DMS79 treated with DMSO at 0.1 percent for 48 hours (cell line): ENCODE measurements at places on chromosomes 5 and 9.

GRCh38 chr9:32590898-32591297, 17.9 kb upstream of the NDUFB6 start:
- DNase-seq, result no peak

DNA sequence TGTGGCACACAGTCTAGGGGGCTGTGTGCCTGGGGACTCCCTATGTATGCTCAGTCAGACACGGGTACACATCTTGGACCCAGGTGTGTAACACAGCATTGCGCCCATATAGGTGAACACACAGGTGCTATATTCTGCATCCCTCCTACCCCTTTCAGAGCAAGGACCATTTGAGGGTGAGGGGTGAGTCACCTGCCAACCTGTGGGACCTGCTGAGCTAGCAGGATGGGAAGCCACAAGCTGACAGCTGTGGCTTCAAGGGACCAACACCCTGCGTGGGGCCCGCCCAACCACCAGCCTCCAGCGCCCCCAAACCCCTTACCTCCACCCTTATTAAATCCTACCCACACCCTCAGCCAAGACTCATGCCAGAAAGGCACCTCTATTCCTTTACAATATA, 14.6 kb upstream of the AQP7 start:
- no peak for DNase-seq

DNA sequence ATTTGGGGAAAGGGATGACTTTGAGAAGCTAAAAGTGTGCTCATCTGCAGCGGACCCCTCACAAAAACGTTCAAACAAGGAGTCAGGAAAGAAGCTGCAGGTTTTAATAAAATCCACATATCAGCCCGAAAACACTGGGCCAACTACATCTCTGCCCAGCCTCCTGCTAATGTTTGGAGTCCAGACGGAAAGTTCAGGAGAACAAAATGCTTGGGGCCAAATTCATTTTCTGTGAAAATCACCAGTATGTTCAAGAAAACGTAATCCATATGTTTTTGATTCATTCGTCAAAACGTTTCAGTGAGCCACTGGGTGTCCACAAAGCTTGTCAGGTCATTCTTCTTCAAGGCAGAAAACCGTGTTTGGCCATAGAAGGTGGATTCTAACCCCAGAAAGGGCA, 87.5 kb upstream of the GAS1 start:
- DNase-seq, result no peak

DNA sequence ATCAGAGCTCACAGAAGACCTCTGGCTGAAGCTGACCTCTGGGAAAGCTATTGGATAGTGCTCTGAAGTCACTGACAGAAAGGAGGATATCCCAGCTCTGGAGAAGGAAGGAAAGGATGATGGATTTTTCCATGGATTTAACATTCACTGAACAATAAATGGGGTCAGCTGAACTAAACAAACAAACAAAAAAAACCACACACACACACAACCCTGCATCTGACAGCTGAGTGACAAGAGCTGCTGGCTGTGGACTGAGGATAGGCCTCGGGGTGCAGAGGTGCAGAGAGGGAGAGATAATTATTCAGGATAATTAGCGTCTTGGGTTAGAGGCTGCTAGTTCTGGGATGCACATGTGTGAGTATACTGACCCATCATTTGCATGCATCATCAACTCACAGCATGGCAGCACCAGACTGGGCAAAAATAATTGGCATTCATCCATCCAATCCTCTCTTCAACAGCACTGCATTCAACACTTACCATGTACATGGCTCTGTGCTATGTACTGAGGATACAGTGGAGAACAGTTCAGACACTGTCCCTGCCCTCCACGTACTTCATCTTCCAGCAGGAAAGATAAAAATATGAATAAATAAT, 131.4 kb upstream of the TRIM32 start:
- DNase-seq, result no peak

GRCh38 chr5:171445644-171446516, 26.4 kb downstream of the FGF18 start:
- DNase-seq, result no peak

DNA sequence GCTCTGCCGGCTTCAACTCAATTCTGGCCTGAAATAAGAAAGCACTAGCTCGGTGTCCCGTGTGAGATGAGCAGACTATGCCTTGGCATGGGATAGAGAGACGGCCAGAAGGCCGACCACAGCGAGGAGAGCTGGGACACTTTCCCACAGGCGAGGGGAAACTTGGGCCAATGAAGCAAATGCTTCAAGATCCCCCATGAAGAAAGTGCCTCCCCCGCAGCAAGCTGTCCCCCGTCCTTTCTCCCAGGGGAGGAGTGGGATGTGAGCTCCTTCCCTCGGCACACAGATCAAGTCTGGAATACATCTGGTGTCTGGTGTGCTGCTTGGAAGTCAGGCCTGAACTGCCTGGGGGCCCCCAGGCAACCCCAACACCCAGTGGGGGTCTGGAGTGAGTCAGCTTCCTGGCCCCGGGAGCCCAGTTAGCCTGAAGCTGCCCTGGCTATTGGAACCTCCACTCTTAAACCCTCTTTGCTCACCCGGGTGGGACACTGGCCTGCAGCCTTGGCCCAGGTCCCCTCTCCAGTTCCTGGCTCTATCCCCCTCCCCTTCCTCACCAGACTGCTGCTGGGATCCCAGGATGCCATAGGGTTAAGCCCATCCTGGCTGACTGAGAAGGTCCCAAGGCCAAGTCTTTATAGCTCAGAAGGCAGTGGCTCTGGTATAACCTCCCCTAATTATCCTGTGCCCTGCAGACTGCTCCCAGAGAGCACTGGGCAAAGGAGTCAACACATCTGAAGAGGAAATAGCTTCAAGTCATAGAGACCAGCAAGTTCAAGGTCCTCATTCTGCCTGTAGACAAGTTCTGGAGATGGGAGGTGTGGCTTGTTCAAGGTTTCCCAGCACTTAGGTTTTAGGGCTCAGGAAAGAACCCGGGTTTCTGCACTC, 205.3 kb downstream of the TTLL11 start:
- no peak for DNase-seq

GRCh38 chr5:1728846-1729245, 70.8 kb downstream of the MRPL36 start:
- no peak for DNase-seq

- no peak for DNase-seq
Observed at GRCh38 chr9:93230185-93230584, 46.2 kb downstream of the WNK2 start.

DNA sequence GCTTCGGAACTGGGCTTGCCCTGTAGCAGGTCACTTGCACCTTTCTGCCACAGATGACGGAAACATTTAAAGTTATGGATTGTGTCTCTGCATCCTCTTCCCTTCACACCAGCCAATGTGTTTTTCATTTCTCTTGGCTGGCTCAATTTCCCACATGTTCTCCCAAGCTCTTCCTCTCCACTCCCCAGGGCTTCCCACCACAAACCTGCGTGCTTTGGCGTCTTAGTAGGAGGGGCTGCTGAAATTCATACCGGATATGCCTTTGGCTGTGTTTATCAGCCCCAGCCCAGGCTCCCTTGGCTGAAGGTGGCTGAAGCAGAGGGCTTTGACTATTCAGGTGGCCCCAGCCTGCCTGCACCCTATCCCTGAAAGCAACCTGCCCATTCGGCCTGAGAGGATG, 32.1 kb downstream of the ADRB2 start:
- DNase-seq, result no peak

DNA sequence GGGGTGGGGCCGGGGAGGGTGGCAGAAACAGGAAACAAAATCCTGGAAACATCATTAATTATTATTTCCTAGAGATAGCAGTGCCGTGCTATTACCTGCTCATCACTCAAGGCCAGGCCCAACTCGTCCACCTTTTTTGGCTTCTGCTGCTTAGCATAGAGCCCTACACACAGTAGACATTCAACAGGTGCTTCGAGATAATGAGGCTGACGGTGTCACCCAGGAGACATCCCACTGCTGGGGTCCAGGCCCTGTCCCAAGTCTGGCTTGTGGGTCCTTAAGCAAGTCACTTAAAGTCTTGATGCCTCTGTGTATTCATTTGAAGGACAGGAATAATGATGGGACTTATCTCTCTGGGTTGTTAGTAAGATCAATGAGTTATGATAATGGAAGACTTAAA, 506.6 kb downstream of the BNC2 start:
- no peak for DNase-seq

GRCh38 chr9:134361426-134361825, 35.2 kb downstream of the RXRA start:
- no peak for DNase-seq

DNA sequence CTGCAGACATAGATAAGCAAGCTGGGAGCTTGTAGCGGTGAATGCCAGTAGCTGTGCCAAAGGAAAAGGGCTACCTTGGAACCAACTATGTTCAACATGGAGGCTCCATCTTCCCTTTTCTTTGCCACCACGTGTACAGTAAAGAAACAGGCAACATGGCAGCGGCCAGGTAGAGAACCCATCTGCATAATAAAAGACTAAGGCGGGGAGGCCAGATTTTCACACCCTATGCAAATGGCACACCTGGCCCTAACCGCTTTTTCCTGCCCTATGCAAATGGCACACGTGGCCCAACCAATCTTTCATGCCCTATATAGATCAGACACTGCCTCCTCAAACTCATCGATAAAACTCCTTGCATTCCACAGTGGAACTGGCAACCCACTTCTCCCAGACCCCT, 477.5 kb upstream of the EDIL3 start:
- DNase-seq, result no peak

GRCh38 chr9:123081824-123082223, 48.4 kb downstream of the GPR21 start:
- peak; percentile 45 for DNase-seq

DNA sequence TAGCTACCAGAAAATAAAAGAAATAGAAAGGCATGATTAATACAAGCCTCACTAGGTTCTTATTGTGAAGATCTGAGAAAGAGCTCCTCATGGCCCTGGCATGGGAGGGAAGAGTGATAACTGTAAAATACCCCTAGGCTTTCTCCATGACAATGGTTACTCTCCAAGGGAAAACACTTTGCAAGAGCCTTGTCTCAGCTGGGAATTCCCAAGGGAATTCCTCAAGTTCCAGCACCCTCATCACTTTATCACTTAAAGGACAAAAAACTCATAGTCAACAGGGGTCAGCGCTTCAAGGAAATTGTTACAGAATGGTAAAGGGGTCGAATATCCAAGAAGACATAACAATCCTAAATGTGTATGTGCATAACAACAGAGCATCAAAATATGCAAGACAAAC, 21.2 kb downstream of the SYK start:
- no peak for DNase-seq

GRCh38 chr5:77812926-77813589, 36.9 kb upstream of the TBCA start:
- DNase-seq, result no peak

DNA sequence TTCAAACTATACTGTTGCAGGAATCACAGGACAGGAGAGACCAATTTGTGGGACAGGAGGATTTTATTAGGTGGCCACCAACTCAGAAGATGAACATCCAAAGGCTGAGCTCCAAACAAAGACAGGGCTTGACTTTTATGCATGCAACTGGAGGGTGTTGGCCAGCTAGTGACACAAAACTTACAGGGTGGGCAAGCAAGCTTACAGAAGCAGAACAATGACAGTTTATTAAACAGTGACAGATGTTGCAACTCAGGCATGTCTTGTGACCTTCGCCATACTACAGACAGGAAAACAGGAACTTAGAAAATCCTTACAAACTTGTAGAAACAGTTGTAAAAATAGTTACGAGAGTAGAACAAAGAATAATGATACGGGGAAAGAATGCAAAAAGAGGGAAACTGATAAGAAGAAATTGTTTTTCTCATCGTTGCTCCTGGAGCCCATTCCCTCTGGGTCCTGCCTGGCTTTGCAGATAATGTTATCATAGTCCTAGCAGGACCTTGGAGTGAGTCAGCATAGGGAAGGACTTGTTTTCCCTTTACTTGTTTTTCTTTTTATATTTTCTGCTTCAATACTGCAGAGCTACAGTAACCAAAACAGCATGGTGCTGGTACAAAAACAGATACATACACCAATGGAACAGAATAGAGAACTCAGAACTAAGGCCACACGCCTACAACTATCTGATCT, 2083.0 kb upstream of the ACO1 start:
- DNase-seq, result no peak

DNA sequence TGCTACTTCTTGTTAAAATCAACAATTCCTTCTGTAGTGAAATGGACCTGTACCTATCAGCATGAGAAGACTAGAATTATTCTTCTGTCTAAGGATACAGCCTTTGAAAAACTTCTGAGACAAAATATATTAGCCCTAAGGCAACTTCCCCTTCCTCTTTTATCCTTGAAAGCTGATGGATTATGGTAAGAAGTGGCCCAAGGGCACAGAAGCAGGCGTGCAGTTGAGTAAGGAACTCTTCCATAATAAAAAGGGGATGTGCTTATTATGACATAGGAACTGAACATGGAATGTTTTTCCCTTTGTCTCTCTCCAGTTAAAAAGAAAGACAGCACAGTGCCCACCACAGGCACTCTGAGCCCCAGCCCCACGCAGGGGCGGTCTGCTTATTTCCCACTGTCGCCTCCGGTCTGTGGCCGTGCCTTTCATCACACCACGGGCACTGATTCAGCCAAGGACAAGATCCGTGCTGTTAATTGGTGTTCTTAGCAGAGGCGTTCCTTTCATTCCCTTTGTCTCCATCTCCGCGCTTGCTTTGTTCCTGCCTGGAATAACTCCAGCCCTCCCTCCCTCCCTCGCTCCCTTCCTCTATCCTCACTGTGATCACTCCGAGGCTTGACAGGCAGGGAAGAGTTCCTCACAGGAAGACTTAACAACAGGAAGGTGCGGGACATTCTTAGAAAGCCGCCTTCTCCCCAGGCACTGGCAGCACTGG, 135.9 kb upstream of the OTULINL start:
- DNase-seq, result no peak
